NCI-H1417 treated with DMSO at 0.1 percent for 48 hours (cell line): ENCODE measurements at places on chromosomes 11 and 22.

- no peak for DNase-seq
Measured at GRCh38 chr22:47022075-47022473, 259.6 kb downstream of the TBC1D22A start.

- DNase-seq: no peak
Measured at GRCh38 chr22:36155702-36156101, 4.9 kb downstream of the APOL3 start.

DNA sequence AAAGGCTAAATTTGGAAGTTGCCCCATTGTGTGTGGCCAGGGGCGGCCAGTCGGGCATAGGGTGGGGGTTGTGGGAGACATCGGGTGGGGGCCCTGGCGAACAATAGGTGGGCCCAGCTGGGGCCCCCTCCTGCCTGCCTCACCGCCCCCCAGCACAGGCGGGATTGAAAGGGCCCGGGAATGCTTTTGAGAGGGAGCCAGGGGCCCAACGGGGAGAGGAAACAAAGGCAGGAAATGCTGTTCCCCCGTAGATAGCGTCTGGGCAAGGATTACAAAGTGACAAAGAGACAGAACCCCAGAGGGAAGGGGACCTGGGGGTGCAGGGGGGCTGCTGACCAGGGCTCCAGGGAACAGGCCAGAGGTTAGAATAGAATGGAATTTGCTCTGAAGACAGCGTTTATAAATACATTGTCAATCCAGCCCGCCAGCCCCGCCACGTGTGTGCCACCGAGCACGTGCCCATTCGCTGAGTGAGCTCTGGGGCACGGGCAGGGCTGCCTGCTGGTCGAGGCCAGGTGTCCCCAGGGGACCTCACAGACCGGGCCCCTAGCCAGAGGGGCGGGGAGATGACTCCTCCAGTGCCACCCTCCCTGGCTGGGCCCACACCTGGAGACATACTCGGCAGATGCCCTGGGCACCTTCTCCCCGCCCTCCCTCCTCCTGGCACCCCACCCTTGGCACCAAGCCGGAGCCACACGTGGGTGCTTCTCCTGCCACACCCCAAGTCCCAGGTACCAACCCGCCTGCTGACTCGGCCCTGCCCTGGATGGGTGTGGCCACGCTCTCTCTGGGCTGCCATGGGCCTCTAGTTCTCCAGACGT is 9.7 kb downstream of the PDGFB start:
- no peak for DNase-seq

DNA sequence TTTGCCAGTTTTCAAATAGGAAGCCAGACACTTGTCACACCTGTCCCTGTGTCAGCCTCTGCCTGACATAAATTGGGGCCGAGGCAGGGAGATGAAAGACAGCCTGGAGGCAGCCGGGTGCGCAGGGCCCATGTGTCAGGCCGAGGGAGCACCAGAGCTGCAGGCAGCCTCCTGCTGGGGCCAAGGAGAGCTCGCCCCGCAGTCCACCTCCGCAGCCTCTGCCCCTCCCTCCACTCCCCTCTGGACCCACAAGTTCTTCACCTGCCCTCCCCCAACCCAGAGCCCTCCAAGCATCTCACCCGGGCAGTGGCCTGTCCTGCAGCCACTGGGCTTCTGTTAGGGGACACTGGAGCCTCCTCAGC is 8.8 kb downstream of the RTN4R start:
- no peak for DNase-seq

DNA sequence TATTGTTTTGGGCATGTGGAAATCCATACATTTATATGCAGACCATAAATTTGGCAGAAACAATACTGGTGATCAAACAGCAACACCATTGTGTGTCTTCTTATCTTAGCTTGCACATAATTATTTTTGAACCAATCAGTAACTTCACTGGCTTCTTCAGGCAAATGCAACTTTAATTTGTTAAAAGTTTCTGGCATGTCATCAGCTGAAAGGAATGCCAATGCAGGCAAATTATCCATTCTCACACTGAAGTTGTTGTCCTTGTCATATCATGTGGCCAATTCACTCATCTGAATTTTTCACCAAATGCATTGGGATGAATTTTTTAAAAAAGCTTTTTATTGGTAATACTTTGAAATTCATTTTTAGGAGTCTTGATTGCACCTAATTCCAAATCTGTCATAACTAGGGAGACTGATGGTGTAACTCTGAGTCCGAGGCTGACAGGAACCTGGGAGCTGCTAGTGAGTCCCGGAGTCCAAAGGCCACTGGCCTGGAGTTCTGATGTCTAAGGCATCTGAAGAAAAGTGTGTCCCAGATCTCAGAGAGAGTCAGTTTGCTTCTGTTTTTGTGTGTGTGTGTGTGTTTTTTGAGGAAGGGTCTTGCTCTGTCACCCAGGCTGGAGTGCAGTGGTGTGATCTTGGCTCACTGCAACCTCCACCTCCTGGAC is 17.4 kb upstream of the OR10V1 start:
- DNase-seq: no peak

DNA sequence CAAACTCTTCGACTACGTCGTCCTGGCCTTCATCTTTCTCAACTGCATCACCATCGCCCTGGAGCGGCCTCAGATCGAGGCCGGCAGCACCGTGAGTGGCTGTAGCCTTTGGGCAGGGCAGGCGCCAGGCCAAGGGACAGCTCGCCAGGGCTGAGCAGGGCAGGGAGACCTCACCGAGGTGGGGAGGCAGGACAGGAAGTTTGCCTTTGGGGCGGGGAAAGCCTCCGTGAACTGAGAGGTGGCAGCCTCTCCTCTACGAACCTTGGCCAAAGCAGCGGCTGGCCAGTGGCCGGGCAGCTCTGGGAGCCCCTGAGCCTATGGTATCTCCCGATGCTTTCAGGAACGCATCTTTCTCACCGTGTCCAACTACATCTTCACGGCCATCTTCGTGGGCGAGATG is 93.2 kb downstream of the CACNA1I start:
- DNase-seq: no peak

DNA sequence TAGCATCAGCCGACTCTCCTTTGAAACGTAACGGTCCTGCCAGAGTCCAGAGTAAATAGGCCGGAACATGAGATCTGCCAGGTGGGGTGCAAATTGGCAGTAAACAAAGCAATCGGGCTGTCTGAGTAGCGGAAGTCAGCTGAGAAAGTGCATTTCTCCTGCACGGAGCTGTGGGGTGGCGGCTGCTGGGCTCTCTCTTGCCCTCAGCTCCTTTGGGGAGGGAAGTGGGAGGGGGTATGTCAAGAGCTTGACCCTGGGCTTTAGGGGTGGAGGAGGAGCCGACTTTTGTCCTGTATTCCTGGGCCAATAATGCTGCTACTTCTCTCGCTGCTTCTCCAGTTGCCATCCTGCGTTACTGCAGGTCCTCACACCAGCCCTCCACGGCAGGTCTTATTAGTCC is 11.6 kb downstream of the GRIK4 start:
- DNase-seq: no peak

GRCh38 chr11:23846902-23847422 is 649.9 kb upstream of the LUZP2 start:
- no peak for DNase-seq

DNA sequence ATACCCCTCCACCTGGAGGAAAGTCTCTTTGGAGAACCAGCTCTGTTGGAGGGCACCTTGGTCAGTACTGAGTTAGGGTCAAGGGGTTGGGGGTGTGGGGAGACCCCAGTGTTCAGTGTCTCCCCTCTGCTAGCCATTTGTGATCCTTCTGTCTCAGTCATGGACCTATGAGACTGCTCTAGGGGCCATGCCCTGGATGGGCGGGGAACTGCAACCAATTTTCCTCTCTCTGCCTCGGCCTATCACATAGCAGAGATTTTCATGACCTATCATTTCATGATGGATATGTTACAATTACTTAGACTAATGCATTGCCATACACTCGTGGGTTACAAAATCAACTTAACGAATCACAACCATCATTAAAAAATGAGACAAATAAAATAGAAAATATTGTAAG is 7.4 kb downstream of the OTOG start:
- DNase-seq: no peak

DNA sequence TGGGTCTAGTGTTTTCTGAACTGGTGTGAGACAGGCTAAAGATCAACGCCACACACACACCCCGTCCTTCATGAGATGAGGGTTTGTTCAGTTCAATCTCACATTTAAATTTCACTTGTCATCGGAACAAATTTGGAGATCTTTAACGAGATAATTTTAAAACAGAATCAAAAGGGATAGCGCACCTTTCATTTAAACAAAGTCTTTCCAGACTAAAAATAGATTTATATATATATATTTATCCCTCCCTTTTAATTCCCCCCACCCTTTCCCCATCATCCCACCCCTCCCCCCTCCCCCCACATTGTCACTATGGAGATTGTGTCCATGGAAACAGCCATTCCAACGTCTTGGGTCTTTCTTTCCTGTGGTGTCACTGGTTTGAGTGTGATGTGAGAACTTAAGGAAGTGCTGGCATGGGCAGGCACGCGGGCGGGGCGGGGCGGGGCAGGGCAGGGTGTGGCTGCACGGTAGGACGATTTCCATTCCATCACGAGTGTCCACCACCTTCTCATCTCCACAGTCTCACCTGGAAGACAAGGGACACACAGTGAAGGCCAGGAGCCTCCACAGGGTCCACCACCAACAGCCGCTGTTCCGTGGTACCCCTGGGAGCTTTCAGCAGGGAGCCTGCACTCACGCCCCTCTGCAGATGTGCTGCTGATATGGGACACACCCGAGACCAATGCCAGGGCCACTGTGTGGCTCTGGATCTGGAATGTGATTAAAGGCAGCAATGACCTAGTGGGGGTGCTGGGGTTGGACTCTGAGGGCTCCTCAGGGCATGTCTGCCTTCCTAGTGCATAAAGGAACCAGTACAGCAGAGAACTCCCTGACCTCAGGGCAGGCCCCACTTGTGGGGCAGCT is 30.5 kb upstream of the CYP2D6 start:
- no peak for DNase-seq

GRCh38 chr22:41508770-41509170 is 35.5 kb downstream of the POLR3H start:
- no peak for DNase-seq

- DNase-seq: no peak
Measured at GRCh38 chr11:119006656-119007055, 8.7 kb downstream of the CENATAC start.

GRCh38 chr11:42407341-42407740 is 904.5 kb upstream of the API5 start:
- DNase-seq: no peak

DNA sequence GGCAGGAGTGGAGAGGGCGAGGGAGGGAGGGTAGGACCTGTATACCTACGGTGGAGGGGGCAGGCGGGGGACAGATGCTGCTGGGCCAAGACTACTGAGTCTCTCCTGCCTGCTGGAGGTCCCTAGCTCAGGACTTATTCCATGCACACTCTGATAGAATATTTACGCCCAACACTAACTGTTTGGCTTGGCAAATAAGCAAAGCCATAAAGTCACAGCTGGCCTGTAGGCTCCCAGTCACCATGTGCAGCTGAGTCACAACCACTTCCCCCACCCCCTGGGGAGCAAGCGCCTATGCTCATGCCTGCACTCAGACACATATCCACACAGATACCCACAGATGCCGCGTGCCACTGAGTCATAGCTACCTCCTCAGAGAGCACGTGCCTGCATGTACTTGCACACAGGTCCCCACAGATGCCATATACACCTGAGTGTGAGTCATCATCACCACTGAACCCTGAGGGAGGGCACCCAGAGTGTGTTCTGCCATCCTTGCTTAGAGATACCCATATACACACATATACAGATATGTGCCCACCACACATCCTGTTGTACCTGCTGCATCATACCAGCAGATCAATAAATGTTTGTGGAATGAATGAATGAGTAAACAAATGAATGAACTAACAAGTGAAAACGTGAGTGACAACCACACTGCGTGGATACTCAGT is 95.8 kb downstream of the SWAP70 start:
- DNase-seq: no peak

- no peak for DNase-seq
Measured at GRCh38 chr11:2898366-2899079, 12.9 kb upstream of the CDKN1C start.

DNA sequence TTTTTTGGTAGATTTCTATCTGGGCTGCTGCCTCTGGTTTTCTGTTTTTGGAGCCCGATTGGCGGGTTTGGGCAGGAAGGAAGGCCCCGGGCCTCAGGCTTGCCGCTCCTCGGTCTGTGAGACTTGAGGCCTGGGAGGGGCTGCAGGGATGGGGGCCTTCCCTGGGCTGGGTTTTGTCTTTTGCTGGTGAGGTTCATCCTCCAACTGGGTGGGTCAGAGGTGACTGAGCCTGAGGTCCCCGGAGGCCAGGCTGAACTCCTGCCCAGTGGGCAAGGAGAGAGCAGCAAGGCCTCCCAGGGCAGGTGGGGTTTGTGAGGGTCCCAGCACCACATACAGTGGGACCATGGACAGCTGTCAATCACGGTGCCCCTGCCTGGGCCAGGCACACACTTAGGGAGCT is 15.0 kb downstream of the MPPED1 start:
- no peak for DNase-seq

DNA sequence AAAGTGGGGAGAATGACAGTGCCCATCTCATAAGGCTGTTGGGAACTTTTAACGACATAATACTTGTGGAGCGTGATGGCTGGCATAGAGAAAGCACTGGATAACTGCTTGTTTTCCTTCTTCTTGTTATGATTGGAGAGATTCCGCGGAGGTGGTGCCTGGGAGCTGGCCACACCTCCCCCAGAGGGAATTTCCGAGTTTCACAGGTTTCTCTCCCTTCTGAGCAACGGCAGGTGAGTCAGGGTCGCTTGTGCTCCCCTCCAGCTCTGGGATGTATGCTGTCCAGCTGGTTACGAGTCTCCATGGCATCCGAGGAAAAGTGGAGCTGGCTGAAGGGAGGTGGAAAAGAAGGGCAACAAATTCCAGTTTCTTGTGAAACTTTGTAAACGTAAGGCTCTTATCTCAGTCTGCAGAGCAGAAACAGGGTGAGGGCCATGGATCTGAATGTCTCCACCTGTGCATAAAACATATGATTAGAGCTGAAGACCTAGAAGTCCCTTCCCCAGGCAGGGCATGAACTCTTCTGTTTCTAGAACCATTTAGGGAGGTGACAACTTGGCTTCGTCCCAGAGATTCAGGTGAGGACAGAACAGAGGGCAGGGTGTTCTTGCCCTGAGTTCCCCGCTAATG is 10.0 kb upstream of the PLET1 start:
- no peak for DNase-seq

DNA sequence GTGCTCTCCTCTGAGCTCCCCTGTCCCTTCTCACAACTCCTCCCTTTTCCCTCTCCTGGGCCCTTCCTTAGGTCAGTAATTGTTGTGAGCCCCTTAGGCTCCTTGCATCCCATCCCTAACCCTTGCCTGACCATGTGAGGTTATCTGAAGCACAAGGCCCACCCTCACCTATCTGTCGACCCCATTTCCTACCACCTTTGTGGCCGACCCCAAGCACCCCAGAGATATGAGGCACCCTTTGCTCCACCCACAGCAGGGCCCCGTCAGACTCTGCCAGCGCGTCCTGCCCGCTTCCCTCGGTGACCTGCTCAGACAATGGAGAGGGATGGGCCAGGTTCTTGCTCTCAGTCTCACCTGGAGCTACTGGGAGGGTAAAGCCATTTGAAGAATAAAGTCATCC is 1.3 kb downstream of the GNG3 start:
- peak; percentile 52 for DNase-seq
